ENCODE measurements at places on chromosomes 1 and 21.

DNA sequence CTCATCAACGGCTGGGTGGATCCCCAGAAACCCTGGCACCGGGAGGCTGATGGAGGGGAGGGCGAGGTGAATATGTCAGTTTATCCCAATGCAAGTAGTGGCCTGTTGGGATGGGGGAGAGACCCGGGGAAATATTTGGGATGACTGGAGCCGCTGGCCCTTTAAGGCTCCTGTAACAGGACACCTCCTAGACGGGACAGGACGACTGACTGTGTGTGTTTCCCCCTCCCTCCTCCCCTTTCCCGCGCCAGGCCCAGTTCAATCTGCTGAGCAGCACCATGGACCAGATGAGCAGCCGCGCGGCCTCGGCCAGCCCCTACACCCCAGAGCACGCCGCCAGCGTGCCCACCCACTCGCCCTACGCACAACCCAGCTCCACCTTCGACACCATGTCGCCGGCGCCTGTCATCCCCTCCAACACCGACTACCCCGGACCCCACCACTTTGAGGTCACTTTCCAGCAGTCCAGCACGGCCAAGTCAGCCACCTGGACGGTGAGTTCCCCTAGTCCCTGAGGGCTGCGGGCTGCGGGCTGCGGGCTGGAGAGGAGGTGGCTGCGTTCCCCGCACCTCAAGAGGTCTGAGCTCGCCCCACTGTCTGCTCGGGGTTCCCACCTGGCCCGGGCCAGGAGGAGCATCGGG is 44.8 kb upstream of the CCDC27 start:
- no peak for DNase-seq

GRCh38 chr1:218284377-218284916 is 646 bp upstream of the RRP15 start:
- no peak for DNase-seq

- DNase-seq: no peak
These were observed 83.7 kb upstream of the GCLM start for GRCh38 chr1:93992954-93993353.

DNA sequence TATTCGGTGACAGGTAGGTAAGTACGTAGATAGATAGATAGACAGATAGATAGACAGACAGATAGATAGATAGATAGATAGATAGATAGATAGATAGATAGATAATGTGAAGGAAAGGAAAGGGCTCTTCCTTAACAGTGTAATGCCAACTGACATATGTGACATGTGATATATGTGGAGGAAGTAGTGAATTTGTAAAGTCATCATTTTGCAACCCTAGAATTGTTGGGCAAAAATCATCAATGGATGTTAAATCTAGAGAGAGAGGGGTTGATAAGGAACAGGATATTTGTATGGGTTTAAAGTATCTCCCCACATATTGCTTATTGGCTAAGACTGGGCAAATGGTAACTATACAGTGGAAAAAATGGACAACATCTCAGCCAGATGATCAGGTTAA is 166.6 kb downstream of the ROR1 start:
- DNase-seq: no peak

Measured in stimulated activated CD8-positive, alpha-beta memory T cell treated with anti-CD3 and anti-CD28 coated beads, Interleukin-4, amount 100 ng/mL, for 4 hours (primary cell).